Brain (organoid and tissue), 16 donors: ENCODE measurements at places on chromosomes 4 and X. TPM values are rescaled to one million over a fixed set of nuclear protein-coding genes. Genes with fewer than 3 reads are reported as not detected.

DNA sequence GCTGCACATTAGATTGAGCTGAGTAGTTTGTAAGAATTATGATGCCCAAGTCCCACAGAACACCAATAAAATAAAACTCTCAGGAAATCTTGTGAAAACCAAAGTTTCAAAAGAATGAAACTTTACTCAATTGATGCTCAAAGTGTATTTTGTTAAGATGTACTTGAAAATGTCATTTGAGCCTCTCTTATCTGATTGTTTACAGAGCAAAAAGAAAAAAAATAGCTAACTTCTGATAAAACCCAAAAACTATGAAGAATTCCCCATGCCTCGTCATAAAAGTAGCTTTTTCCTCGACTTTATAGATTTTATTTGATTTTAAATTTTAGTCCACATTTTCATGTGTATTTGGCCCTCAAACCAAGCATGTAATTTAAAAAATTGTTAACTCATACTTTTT is 521.5 kb upstream of the FTHL17 start:
- DNase-seq, result no peak

UGT2B11 gene
- polyA plus RNA-seq, result not detected

GRCh38 chr4:182010876-182011275 is 232.3 kb upstream of the TENM3 start:
- DNase-seq, result no peak

DNA sequence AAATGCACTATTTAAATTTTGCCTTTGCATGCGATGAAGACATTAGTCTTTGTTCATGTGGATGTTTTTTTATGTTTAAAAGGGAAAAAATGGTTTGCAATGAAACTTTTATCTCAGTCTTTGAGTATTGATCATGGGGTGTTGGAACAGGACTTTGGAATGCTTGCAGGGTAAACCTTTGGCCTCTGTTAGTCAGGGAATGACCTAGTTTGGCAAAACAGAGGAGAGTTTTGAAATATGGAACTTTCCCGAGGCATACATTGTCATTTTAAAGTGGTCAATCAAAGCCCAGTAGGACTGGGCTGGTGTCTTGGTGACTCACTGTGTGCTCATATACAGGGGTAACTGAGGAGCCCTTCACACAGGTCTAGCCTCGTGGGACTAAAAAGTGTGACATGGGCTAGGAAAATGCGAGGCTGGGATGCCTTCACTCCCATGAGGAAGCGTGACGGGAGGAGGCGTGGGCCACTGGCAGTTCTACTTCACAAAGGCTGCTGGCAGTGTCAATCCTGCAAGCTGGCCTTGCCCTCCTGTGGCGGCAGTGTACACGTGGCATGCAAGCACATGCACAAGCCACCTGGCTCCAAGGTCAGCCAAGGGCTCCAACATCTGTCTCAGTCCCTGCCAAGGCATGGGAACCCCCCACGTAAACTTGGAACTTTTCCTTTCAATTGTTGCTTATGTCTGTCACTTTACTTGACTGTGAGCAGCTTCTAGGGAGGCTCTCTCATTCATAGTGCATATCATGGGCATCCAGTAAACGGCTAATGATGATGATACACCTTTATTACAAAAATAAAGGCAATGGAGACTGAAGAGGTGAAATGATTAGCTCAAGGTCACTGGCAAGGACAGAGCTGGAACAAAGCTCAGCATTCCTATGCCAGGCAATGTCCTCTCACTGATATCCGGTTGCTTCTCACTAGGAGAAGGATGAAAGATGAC is 5.2 kb upstream of the F11 start:
- no peak for DNase-seq

GRCh38 chrX:79081895-79082512 is 62.5 kb upstream of the GPR174 start:
- peak; percentile 61 for DNase-seq

RELL1 gene
- polyA plus RNA-seq, result 1.4 TPM

GRCh38 chr4:69617083-69617694 is 22.3 kb downstream of the UGT2A2 start:
- peak; percentile 34 for DNase-seq
